ENCODE measurements at places on chromosomes 3 and 15.

- no peak for DNase-seq
These were observed 99.9 kb downstream of the EEFSEC start for GRCh38 chr3:128253150-128253549.

GRCh38 chr3:185272033-185272432 lies 18.2 kb upstream of the EHHADH start:
- DNase-seq, result no peak

- DNase-seq, result no peak
These were observed 424.1 kb upstream of the KCNMB2 start for GRCh38 chr3:178112134-178112533.

GRCh38 chr3:125132815-125133214 lies 77.0 kb upstream of the HEG1 start:
- DNase-seq, result peak; percentile 78

- peak; percentile 65 for DNase-seq
These were observed 58.3 kb upstream of the SLC4A7 start for GRCh38 chr3:27542476-27542875.

- no peak for DNase-seq
These were observed 196.1 kb downstream of the RYR3 start for GRCh38 chr15:33506781-33507296.

DNA sequence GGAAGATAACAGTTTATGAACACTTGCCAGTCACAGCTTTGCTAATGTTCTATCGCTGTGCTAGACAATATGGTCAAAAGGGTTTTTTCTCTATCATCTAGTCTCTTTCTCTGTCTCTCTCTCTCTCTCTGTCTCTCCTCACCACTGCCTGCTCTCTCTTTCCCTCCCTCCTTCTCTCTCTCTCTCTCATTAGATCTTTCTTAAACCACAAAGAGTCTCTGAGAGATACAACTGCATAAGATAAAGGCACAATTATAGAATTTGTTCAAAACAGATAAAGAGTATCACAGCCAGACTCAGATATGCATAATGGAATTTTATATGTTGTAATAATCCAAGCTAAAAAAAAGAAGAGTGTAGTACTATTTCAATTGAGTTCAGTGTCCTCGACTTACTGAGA lies 258.4 kb downstream of the MECOM start:
- DNase-seq, result no peak

- peak; percentile 62 for DNase-seq
These were observed 263.3 kb downstream of the ABHD5 start for GRCh38 chr3:43953814-43954692.

- peak; percentile 97 for DNase-seq
These were observed 71.5 kb upstream of the PLXNA1 start for GRCh38 chr3:126911162-126912026.
